Midbrain (tissue), 1 donor: ENCODE measurements at places on chromosomes 1 and 21.

DNA sequence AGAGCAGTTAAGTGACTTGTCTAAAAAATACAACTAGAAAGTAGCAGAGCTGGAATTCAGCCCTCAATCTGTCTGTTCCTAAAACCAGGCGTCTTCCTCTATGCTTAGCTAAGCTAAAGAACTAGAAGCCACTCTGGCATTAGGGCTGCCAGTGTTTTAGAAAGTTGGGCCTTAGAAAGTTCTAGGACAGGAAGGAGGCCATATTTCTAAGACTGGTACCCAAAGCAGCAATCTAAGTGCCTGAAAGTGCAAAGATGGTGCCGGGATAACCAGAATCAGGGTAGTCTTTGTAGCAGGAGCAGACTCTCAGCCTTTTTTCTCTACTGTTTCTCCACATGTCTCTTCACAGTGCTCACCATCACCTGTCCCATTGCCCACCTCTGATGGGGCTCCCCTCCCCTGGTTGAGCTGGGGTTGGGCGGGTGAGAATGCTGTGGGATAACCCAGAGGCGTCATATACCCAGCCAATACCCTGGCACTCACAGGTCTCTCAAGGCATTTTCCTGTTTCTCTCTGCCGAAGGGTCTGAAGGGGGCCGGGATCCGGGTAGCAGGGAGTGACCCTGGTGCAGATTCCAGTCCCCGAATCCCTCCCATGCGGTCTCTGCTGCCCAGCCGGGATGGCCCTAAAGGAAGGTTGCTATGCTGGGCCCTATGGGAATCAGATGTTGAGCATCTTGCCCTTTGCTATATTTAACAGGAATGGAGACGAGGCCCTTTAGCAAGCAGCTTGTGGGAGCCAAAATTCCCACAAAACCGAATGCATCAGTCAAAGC lies 1.1 kb upstream of the RCSD1 start:
- DNase-seq = no peak

DNA sequence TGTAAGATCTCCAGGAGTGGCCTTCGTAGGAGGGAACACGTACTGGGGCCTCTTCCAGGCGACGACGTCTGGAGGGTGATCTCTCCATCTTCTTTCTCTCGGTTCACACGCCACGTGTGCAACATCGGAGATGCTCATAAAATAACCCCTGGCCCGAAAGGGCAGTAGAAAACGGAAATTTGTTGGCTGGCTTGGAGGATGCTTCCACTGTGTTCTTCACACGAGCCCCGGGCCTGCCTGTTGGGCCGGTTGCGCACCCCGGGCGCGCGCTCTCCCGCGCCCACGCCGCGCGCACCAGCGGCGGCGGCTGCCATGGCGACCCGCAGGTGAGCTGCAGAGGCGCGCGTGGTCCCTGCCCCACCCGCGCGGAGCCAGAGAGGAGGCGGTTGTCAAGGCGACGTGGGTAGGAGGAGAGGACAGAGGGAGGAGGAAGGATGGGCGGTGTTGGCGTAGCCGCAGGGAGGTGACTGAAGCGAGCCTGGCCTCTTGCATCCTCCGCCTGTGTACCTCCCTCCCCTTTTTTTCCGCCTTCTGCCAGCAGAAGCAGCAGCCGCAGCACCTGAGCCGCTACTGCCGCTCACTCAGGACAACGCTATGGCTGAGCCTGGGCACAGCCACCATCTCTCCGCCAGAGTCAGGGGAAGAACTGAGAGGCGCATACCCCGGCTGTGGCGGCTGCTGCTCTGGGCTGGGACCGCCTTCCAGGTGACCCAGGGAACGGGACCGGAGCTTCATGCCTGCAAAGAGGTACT lies at the start of gene ELAPOR1:
Gene ELAPOR1, plus strand, starts transcription at position 526 of the 752 bp plus-strand sequence. Its CDS starts 69 bp downstream, at position 595.
- DNase-seq = peak; percentile 10

- no peak for DNase-seq
These were observed 23.2 kb upstream of the TMEM222 start for GRCh38 chr1:27298632-27299384.

GRCh38 chr1:8858112-8858668 lies 20.3 kb downstream of the ENO1 start:
- no peak for DNase-seq

DNA sequence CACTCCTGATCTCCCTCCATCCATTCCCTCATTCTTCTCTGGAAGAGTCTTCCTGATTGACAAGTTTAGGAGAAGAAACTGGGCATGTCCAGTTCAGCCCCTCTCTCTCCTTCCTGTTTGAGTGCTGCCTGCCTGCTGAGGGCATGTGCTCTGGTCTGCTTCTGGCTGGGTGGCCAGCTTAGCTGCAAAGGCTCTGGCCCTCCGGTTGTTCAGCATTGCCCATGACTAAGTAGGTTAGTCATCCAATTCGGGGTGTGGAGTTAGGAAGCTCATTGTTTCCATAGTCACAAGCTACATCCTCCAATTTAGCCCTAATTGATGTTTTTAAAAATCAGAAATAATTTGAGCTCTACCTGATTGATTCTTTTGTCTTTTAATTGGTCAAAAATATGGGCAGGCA lies 25.6 kb upstream of the PLA2G2E start:
- no peak for DNase-seq

GRCh38 chr1:101136271-101136670 lies 100.5 kb upstream of the S1PR1 start:
- no peak for DNase-seq

DNA sequence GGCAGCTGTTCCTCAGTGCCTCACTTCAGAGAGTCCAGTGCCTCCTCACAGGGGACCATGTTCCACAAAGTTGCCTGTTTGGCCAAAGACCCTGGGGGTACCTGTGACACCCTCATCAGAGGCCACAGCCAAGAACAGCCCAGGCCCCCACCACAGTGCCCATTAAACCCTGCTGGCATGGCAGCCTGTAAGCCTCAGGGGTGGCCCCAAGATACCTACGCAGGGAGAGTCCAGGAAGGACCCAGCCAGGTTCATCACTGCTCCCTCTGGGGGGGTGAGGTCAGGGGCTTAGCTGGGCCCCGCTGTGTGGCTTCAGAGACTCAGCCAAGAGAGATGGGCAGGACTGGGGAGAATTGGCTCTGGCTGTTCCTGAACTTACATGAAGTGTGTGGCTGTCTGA lies 19.1 kb upstream of the PRDM16 start:
- DNase-seq = no peak

GRCh38 chr1:5562769-5563168 lies 429.5 kb downstream of the NPHP4 start:
- DNase-seq = no peak

GRCh38 chr1:201080135-201080534 lies 32.1 kb downstream of the CACNA1S start:
- DNase-seq = no peak

GRCh38 chr1:169091480-169091941 lies 15.0 kb upstream of the ATP1B1 start:
- peak; percentile 32 for DNase-seq

DNA sequence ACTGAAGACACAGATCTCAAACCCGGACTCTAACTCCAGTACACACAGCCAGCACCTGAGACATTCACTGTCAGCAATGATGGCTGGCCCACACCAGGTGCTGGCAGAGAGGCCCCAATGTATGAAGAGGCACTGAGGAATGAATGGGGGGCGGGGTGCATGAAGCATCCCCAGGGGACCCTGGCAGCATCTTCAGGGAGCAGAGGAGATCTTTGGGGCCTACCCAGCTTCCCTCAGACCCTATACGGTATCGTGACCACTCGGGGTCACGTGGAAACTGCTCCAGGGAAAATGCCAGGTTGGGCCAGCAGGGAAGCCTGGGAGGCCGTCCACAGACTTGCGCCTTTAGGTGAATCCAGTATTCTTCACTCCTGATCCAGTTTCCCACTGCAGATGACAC lies 84.3 kb downstream of the NPHP4 start:
- DNase-seq = no peak

GRCh38 chr1:25174730-25175612 lies 57.3 kb downstream of the SYF2 start:
- peak; percentile 70 for DNase-seq

DNA sequence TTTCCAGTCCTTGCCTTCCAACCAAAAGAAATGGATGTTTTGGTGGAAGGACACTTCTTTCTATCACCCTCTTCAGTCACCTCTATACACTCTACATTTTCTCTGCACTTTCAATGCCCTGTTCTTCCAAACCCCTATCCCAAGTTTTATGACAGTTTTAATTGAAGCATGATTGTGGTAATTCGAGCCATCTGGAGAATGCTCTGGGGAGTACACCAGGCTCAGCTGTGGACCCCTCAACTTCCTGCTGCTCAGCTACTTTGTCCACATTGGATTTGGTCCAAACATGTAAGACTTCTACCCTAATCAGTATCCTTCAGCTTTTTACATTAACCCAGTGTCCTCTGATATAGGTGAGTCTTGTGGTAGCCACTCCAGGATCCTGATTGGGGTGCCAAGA lies 129.6 kb downstream of the SYT2 start:
- DNase-seq = no peak

- no peak for DNase-seq
These were observed 1.8 kb downstream of the CCDC17 start for GRCh38 chr1:45621895-45622523.

DNA sequence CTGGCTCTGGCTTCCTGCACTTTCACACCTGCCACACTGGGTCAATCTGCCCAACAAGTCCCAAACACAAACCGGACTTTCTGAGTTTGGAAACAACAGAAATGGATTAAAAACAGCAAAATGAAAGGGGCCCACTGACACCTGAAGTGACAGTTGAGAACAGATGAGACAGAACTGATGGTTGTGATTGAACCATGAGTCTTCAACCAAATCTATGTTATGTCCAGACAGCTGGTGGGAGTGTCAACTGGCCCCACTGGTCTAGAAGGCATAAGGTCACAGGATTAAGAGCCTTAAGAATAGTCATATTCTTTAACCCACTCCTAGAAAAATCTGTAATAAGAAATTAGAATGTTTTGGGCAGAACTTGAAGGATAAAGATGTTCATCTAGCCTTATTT lies 13.0 kb upstream of the ATP13A2 start:
- DNase-seq = no peak

GRCh38 chr1:223720971-223721591 lies 8.7 kb downstream of the CAPN2 start:
- DNase-seq = no peak

GRCh38 chr1:234992065-234992464 lies 136.6 kb downstream of the TOMM20 start:
- no peak for DNase-seq

- no peak for DNase-seq
These were observed 6.3 kb downstream of the LEFTY2 start for GRCh38 chr1:225934711-225935110.

GRCh38 chr1:1788136-1788535 lies 9.9 kb upstream of the NADK start:
- DNase-seq = peak; percentile 49

DNA sequence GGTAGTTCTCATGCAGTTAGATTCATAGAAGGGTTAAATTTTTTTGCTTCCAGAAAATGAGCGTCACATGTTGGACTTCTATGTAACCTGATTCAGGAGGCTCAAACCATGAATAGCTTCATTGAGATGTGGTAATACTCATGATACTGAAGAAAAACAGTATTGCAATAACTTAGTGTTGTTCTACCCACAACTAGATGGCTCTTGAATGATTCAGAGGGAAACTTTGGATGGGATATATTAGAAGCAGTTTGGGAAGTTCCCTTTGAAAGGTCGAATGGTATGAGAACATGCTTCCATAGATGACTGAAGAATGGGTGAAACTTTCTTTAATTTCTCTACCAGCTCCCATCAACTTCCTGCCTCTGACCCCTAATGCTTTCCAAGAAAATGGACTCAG lies 211.7 kb upstream of the PTGFR start:
- no peak for DNase-seq

GRCh38 chr1:23581219-23581618 lies 21.9 kb upstream of the ID3 start:
- DNase-seq = peak; percentile 20

- no peak for DNase-seq
These were observed 199.9 kb downstream of the LYPLAL1 start for GRCh38 chr1:219373616-219373935.

GRCh38 chr21:29209696-29210095 lies 79.3 kb downstream of the MAP3K7CL start:
- no peak for DNase-seq

DNA sequence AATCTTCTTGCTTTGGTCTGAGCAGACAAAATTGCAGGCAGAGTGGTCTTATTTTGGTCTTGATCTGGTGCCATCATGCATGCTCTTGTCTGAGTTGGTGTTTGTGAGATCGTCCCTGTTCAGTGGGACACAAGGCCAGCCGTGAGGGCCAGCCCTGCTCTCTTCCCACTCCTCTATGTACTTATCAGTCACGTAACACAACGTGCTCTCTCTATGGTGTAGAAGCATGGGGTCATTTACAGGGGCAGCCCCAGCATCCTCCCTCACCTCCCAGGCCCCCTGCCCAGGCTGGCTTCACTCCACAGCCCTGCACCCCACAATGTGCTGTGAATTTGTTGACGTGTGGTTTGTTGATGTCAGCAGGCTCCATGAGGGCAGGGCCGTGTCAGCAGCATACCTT lies 18.3 kb upstream of the UTS2 start:
- no peak for DNase-seq

GRCh38 chr1:24966121-24966723 lies 36.1 kb upstream of the RUNX3 start:
- no peak for DNase-seq

- DNase-seq = no peak
These were observed 27.8 kb downstream of the ZNF362 start for GRCh38 chr1:33284049-33284448.

- DNase-seq = no peak
These were observed 774.5 kb downstream of the USP25 start for GRCh38 chr21:16504281-16504680.

- DNase-seq = peak; percentile 16
These were observed 135.5 kb downstream of the HIVEP3 start for GRCh38 chr1:41783189-41783639.

DNA sequence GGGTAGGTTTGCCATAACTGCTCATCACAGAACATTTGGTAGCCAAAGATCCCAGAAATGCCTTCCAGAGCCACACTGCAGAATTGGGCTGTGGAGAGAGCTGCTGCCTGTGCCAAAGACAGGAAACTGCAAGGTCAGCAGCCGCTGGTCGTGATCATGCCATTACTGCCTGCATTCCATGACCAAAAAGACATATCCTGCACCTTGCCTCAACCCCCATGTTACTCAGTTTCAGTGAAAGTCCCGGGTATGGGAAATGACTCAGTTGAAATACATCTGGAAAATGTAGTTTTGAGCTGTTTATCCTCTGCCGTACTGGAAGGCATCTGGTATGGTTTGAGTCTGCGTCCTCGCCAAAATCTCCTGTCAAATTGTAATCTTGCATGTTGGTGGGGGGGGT lies 161.7 kb downstream of the FCRL5 start:
- DNase-seq = no peak

- no peak for DNase-seq
These were observed 72.9 kb downstream of the SIK1 start for GRCh38 chr21:43354026-43354420.

DNA sequence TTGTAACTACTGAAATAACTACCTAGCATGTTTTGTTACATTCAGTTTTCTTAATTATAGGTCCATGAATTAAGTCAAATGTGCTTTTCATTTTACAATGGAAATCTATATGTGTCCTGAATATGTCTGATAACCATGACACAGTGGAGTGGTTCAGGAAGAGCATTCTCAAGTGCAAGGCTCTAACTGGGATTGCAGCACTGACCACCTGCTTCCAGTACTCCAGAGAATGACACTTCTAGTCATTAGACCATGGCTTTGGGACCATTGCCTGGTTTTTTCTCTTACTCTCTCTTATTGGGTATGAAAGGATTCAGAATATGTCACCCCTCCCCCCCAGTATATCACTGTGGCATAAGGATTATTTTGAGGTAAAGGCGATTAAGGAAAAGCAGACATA lies 204.9 kb upstream of the CACYBP start:
- no peak for DNase-seq
